ENCODE measurements at places on chromosomes 11 and 22.

GRCh38 chr11:94738746-94739145 is 29.4 kb upstream of the AMOTL1 start:
- DNase-seq, result no peak

DNA sequence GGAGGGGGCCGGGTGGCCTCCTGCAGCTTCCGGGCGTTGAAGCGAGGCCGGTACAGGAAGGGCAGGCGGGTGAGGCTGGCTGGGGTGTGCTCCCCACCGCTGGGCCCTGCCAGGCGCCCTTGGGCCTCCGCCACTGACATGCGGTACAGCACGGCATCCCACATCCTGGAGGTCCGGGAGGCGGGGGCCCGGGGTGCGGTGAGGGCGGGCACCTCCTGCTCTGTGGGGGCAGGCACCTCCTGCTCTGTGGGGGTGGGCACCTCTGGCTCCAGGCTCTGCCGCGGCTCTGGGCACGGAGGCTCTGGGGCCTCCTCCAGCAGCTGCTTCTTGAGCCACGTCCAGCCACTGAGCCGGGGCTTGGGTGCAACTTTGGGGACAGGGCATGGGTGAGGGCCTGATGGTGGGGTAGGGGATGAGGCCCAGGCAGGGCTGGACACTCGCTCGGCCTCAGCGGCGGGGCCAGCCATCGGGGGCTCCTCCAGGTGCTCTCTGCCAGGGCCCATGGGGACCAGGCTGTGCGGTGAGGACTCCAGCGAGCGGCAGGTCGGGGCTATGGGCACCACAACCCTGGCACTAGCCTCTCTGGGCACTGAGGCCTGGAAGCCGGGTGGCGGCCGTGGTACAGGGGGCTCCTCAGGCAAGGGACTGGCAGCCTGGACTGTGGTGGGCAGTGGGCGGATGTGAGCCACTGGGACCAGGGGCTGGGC is 2.3 kb downstream of the PRR33 start:
- no peak for DNase-seq

GRCh38 chr11:34904421-34904955 is 11.7 kb downstream of the APIP start:
- DNase-seq, result no peak

DNA sequence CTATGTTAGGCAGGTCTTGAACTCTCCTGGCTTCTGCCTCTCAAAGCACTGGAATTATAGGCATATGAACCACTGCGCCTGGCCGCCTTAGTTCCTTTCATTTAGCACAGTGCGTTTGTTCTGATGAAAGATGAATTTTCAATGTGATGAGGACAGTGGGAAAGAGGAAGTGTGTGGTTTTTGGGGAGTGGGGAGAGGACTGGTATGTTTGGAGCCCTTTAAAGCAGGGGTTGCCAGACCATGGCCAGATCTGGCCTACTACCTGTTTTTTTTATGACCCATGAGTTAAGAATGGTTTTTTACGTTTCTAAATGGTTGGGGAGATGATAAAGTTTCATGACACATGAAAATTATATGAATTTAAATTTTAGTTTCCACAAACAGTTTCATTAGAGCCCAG is 12.5 kb downstream of the ATXN10 start:
- DNase-seq, result peak; percentile 50

DNA sequence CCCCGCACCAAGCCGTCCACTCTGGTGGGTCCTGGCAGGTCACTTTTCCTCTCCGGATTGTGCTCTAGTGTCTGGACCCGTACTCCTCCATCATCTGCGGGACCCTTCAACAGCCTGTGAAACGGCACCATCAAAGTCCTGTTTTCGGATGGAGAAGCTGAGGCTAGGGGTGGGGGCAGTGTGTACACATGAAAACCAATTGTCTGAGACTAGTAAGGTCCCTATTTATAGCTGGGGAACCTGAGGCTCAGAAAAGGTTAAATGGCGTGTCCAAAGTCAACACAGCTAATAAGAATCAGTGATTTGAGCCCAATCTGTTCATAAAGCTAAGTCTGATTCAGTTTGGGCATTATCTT is 668 bp upstream of the LRRC32 start:
- DNase-seq, result no peak

- DNase-seq, result peak; percentile 97
Observed at GRCh38 chr11:76700177-76701100, 29.9 kb upstream of the LRRC32 start.

- DNase-seq, result peak; percentile 92
Observed at GRCh38 chr11:72308226-72309073, 64.5 kb upstream of the PHOX2A start.

- no peak for DNase-seq
Observed at GRCh38 chr11:80862011-80862410, 1421.2 kb upstream of the TENM4 start.

DNA sequence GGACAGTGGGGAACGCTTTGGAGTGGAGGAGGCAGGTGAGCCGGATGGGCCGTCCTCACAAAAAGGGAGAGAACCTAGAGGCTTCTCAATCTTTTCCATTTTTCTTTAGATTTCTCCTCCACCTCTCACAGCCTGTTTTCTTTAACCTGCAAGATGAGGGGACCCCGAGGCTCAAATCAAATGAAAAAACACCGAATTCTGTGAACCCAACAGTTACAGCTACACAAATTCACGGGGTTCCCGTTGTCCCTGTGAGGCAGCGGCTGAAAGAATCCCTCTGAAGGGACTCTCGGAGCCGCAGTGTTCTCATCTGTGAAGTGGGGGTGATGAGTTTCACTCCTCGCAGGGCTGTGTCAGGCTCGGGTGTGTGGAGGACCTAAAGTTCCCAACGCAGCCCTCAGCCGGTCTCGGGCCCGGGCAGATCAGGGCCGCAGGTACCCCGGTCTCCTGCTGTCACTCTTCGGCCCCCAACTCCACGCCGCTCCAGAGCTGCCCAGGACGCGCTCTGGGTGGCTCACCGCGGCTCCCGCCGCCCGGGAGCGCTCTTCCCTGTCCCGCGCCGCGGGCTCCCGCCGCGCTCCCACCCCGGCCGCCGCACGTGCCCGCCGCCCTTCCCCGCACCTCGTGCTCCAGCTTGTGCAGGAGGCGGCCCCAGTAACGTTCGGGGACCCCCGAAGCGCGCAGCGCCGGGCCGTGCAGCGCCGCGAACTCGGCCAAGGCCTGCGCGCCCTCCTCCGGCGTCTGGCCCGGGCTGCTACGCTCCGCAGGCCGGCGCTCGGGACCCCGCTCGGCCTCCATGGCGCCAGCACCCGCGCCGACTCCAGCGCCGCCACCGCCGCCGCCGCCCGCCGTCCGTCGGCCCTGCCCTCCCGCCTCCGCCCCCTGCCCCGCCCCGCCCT is at the start of gene TTLL12:
Gene TTLL12 (minus strand): TSS at position 863 of the 899 bp plus-strand sequence. CDS start 65 bp downstream, at position 798.
- DNase-seq, result peak; percentile 62

DNA sequence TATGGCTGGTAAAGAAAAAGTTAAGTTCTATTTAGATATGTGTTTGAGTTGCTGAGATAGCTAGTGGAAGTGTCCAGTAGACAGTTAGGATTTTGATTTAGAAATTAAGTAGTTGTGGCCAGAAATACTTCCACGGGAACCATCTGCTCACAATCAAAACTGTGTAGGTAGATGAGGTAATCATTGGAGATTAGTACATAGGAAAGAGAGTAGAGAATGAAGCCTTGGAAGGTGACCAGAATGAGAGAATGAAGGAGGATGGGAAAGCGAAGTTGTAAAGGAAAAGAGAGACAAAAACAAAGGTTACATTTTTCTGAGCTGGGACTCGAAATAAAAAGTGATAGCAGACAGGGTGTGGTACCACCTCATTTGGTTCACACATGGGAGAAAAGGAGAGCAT is 296.9 kb upstream of the SORL1-AS1 start:
- DNase-seq, result no peak

- peak; percentile 85 for DNase-seq
Observed at GRCh38 chr11:62905927-62906531, 15.1 kb downstream of the CHRM1 start.

DNA sequence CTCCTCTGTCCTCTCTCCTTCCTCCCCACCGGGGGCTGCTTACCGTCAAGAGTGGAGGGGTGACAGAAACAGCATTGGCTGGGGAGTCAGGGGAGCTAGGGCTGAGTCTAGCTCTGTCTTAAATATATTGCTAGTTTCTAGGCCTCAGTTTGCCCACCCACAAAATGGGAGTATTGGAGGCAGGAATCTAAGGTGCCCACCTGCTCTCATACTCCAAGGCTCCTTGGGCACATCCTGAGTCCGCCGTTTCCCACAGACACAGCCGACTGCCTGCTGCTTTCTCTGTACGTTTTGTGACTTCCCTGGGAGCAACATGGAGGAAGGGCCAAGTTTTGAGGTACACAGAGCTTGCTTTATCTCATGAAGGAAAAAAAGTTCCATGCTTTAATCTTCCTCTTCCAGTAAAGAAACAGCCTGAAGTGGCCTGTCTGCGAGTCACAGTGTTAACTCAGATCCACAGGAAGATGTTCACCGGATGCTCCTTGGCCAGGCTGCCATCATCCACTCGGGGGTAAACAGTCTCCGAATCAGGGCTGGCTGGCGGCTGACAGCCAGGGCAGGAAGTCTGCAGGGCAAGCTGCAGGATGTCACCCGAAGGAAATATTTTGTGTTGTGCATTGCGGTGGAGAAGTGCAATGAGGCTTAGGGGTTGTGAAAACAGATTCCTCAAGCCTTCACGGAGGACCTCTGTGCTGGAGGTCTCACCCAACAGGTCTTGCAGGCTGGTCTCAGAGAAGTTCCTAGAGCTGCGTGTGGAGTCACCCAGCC is 11.0 kb upstream of the CERK start:
- DNase-seq, result peak; percentile 58

DNA sequence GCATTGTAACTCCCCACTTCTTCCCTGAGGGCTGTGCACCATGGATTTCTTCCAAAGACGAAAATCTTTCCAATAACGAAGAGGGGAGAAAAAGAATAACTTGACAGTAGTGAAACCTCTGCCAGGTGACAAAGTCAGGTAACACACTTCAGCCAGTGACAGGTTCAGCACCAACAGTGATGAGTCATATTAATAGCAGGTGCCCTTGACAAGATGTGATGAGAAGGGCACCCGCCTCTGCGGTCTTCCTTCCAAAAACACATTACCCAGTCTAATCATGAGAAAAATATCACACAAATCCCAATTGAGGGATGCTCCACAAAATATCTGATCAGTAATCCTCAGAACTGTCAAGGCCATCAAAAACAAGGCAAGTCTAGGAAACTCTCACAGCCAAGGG is 157.8 kb downstream of the EFCAB6 start:
- DNase-seq, result no peak

- DNase-seq, result peak; percentile 54
Observed at GRCh38 chr11:28457481-28458065, 349.4 kb downstream of the METTL15 start.

GRCh38 chr11:94657629-94658028 is 90.5 kb downstream of the PIWIL4 start:
- DNase-seq, result no peak

DNA sequence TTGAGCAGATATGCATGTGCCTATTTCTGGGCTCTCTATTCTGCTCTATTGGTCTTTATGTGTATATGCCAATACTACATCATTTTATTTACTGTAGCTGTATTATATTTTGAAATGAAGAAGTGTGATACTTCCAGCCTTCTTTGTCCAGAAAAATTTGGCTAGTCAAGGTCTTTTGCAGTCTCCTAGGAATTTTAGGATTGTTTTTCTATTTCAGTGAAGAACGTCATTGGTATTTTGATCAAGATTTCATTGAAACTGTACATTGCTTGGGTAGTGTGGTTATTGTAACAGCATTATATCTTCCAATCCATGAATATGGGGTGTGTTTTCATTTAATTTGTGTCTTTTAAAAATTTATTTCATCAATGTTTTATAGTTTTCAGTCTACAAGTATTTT is 400.3 kb downstream of the AASDHPPT start:
- no peak for DNase-seq

- peak; percentile 68 for DNase-seq
Observed at GRCh38 chr22:37019309-37020191, at the start of the genes MPST and TST. Gene MPST (plus strand): TSS chr22:37019742. CDS start chr22:37019837, 95 bp downstream. Gene TST (minus strand): TSS chr22:37019447. CDS start chr22:37018732, 715 bp downstream.

GRCh38 chr11:79071190-79071589 is 369.6 kb downstream of the TENM4 start:
- DNase-seq, result no peak

GRCh38 chr11:109138196-109138595 is 283.8 kb upstream of the C11orf87 start:
- DNase-seq, result peak; percentile 27

- peak; percentile 31 for DNase-seq
Observed at GRCh38 chr11:63537293-63538101, 889 bp downstream of the PLAAT4 start.

GRCh38 chr11:74932169-74932568 is 16.7 kb downstream of the XRRA1 start:
- DNase-seq, result peak; percentile 77

DNA sequence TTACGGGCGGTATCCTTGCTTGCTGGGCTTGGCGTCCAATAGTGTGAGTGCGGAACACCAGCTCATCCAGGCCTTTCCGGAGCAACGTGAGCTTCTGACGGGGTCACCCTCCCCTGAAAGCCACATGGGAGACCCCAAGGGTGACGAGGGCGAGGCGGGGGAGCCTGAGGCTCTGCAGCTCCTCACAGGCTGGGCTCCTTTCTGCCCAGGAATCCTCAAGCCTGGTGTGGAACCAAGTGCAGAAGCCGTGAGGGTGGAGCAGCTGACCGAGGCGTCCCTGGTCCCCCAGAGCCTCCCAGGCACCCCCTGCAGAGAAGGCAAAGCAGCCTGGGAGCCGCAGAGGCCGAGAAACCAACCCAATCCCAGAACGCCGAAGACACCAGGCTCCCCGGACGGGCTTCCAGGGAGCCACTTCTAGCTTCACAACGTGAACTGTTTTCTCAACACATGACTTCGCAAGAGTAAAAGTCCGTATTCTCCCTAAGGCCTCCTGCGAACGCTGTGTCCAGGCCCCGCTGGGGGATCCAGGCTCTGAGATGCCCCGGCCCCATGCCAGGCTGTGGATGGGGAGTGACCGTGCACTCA is 530.3 kb downstream of the BRD1 start:
- DNase-seq, result no peak

DNA sequence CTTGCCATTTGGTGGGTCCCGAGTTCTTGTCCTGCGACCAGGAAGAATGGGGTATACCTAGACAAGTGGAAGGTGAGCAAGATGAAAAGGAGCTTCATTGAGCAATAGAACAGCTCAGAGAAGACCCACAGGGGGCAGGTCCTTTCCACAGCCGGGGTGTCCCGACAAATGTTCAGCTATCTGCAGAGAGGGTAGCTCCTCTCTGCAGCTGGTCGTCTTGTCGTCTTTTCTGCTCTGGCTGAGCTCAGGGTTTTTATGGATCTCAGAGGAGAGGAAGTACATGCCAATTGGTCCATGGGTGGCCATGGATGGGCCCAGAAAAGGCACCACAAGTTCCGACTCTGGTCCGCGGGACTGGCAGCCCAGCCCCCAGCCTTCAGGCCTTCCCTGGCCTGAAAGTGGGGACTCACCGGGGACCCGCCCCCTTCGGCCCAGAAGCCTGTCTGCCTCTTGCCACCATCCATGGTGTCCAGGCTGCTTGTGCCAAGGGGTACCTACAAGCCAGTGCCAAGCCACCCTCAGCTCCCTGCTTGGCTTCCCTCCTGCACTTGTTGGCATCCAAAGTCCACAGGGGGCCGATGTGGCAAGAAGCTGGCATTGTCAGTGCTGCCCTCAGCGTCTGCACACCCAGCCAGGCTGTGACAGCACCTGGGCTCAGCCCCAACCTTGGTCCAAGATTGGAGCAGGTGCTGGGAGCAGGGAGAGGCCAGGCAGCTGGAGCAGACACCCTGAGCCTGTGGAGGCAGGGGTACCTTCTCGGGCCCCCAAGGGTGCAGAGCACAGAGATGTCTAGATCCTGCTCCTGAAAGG is 438.9 kb downstream of the TBC1D22A start:
- DNase-seq, result no peak
